Breast epithelium (tissue), 4 donors: ENCODE measurements at places on chromosomes 1 and 21.

DNA sequence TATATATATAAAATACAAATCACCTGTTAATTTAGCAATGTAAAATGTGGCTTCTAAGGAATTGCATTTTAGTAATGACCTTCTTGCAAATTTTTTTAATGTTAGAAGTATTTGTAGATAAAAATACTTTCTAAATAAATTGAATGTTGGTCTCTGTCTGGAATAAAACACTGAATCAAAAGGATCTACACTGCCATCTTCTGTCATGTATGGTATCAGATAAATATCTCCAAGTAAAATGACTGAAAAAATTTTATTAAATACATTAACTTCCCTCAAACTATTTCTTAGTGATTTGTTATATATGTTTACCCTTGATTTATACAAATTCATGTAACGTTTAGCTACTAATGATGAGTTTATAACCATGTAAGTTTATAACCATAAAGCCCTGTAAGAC, 2029.3 kb downstream of the MRPL39 start:
- no peaks in the 10 kb centered on the region for H3K4me1 ChIP-seq
- H3K36me3 ChIP-seq: peaks cover 5% of the 10 kb centered on the region
- no peak overlapping the region for H3K27ac ChIP-seq
- H3K4me3 ChIP-seq: no peak overlapping the region
- H3K27me3 ChIP-seq: no peaks in the 10 kb centered on the region
- no peak for DNase-seq

- no peaks in the 10 kb centered on the region for H3K4me1 ChIP-seq
- no peak overlapping the region for H3K27ac ChIP-seq
- H3K27me3 ChIP-seq: no peaks in the 10 kb centered on the region
- no peak overlapping the region for H3K4me3 ChIP-seq
These were observed 474.5 kb downstream of the DSCAM start for GRCh38 chr21:40372506-40372905.

DNA sequence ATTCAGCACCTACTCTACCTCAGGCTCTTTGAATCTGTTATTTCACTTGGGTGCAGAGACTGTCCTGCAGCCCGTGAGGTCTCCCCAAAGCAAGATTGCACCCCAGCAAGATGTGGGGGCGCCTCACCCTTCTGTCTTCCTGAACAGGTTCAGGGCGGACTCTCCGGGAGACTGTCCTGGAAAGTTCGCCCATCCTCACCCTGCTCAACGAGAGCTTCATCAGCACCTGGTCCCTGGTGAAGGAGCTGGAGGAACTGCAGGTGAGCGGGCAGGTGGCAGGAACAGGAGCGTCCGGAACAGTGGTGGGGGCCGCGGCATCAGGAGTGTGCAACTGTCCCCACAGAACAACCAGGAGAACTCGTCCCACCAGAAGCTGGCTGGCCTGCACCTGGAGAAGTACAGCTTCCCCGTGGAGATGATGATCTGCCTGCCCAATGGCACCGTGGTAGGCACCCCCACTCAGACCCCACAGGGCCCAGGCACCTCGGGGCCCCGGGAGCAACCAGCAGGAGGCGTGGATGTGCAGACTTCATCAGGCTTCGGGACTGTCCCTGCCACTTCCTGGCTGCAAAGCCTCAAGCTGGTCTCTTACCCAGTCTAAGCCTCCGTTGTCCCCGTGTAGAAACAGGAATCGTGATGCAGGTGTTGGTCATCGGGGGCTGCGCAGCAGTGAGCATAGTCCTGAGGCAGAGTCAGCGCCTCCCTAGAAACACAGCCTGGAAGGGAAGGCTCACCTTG, 5.9 kb upstream of the MTFR1L start:
- DNase-seq: no peak
- H3K4me1 ChIP-seq: peaks cover 12% of the 10 kb centered on the region
- H3K27ac ChIP-seq: no peak overlapping the region
- H3K27me3 ChIP-seq: no peaks in the 10 kb centered on the region

- peaks cover 64% of the 10 kb centered on the region for H3K27me3 ChIP-seq
- peaks cover 8% of the 10 kb centered on the region for H3K4me1 ChIP-seq
- H3K27ac ChIP-seq: no peak overlapping the region
These were observed 442 bp upstream of the CSMD2 start for GRCh38 chr1:34165422-34165921.

- H3K4me1 ChIP-seq: no peaks in the 10 kb centered on the region
- H3K4me3 ChIP-seq: no peak overlapping the region
- no peak overlapping the region for H3K27ac ChIP-seq
- no peaks in the 10 kb centered on the region for H3K36me3 ChIP-seq
- H3K27me3 ChIP-seq: no peaks in the 10 kb centered on the region
These were observed 148.1 kb downstream of the FGGY start for GRCh38 chr1:59445040-59445439.

DNA sequence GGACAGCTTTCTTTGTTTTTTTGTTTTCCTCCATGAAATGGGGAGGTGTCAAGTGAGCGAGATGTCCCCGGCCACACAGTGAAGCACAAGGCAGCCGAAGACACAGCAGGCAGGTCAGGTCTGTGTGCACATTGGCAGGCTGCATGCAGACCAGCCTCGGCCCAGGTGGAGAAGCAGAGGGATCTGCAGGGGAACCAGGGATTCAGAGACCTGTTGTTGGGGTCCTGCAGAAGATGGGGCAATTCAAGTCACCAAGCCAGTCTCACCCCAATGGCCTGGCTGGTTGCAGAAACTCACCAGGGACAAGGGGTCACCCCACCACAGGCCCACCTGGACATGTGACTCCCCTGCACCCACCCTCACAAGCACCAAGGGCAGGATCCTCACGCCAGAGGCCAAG, 4.0 kb upstream of the ABCG1 start:
- H3K36me3 ChIP-seq: no peaks in the 10 kb centered on the region
- H3K4me3 ChIP-seq: no peak overlapping the region
- DNase-seq: no peak
- no peak overlapping the region for H3K27ac ChIP-seq
